ENCODE measurements at places on chromosomes 4 and X. TPM values are rescaled to one million over a fixed set of nuclear protein-coding genes. Genes with fewer than 3 reads are reported as not detected.

ADGRG4 gene
- 0.18 TPM for polyA plus RNA-seq

IL13RA2 gene
- 0.82 TPM for polyA plus RNA-seq

SPRY1 gene
- polyA plus RNA-seq = 19.2 TPM

SORBS2 gene
- polyA plus RNA-seq = 15.0 TPM

GAGE12F gene
- not detected for polyA plus RNA-seq

RAP1GDS1 gene
- polyA plus RNA-seq = 18.5 TPM

USP17L28 gene
- not detected for polyA plus RNA-seq

PRDM8 gene
- 0.48 TPM for polyA plus RNA-seq

SPANXB1 gene
- polyA plus RNA-seq = not detected

DSPP gene
- not detected for polyA plus RNA-seq

WDFY3 gene
- 8.8 TPM for polyA plus RNA-seq

ACE2 gene
- polyA plus RNA-seq = 14.4 TPM

ASB12 gene
- polyA plus RNA-seq = 0.12 TPM

CT83 gene
- polyA plus RNA-seq = not detected

ADRA2C gene
- 2.3 TPM for polyA plus RNA-seq

FABP2 gene
- polyA plus RNA-seq = 0.03 TPM

GNRHR gene
- not detected for polyA plus RNA-seq

N4BP2 gene
- 1.9 TPM for polyA plus RNA-seq

QRFPR gene
- not detected for polyA plus RNA-seq

EVC2 gene
- 1.6 TPM for polyA plus RNA-seq

TMEM184C gene
- polyA plus RNA-seq = 12.0 TPM

MSMO1 gene
- 14.8 TPM for polyA plus RNA-seq

WDR17 gene
- 0.98 TPM for polyA plus RNA-seq

TLR2 gene
- 19.2 TPM for polyA plus RNA-seq

TKTL2 gene
- 0.03 TPM for polyA plus RNA-seq

EPGN gene
- not detected for polyA plus RNA-seq

EVC gene
- 6.2 TPM for polyA plus RNA-seq

DCLK2 gene
- 0.93 TPM for polyA plus RNA-seq

HMGN5 gene
- polyA plus RNA-seq = 4.2 TPM

OPN1MW2 gene
- not detected for polyA plus RNA-seq

SEC31A gene
- 74.9 TPM for polyA plus RNA-seq

TRAPPC11 gene
- 10.3 TPM for polyA plus RNA-seq

LIMCH1 gene
- polyA plus RNA-seq = 4.2 TPM

SORCS2 gene
- 0.83 TPM for polyA plus RNA-seq

FBXW7 gene
- 10.7 TPM for polyA plus RNA-seq

DGKK gene
- under 0.01 TPM for polyA plus RNA-seq

LPAR4 gene
- 0.45 TPM for polyA plus RNA-seq

SYP gene
- polyA plus RNA-seq = 1.4 TPM

MAMLD1 gene
- 4.8 TPM for polyA plus RNA-seq

SLC7A11 gene
- 0.75 TPM for polyA plus RNA-seq

HSPA4L gene
- 0.45 TPM for polyA plus RNA-seq

RHOXF2 gene
- polyA plus RNA-seq = not detected

TMSB4X gene
- polyA plus RNA-seq = 13,149 TPM

ETDA gene
- polyA plus RNA-seq = not detected

MAGEA11 gene
- not detected for polyA plus RNA-seq

STATH gene
- not detected for polyA plus RNA-seq

TEX28 gene
- not detected for polyA plus RNA-seq

NAA11 gene
- not detected for polyA plus RNA-seq

PWWP3B gene
- 2.6 TPM for polyA plus RNA-seq

TMEM47 gene
- polyA plus RNA-seq = 13.6 TPM

ARSJ gene
- 1.4 TPM for polyA plus RNA-seq

Measured in adipose tissue (tissue), 3 donors.